ENCODE measurements at places on chromosomes 7 and 10. TPM values are rescaled to one million over a fixed set of nuclear protein-coding genes. Genes with fewer than 3 reads are reported as not detected.

KCNMA1 gene
- total RNA-seq: 3.7 TPM

GRCh38 chr7:111324228-111324627 is 233.3 kb downstream of the LRRN3 start:
- DNase-seq: no peak

TSPAN13 gene
- 41.2 TPM for total RNA-seq

- peak; percentile 84 for DNase-seq
Observed at GRCh38 chr10:119750391-119751230, 24.8 kb downstream of the INPP5F start.

DNA sequence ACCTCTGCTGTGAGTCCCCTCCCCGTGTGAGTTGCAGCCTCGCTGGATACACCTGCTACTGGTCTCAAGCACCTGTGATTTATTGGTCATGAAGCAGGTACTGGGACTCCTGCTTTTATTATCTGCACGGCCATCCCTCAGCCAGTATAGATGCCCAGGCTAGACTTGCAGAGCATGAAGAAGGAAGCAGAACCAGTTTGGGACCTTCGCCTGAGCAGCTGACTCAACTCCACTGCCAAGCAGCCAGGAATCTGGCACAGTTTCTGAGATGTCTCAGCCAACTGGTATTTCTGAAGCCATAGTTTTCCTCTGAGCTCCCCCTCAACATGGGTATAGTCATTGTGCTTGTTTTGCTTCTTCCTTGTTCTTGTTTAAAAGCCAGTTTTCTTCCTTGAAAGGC is 28.0 kb upstream of the SLC39A12 start:
- DNase-seq: no peak

GRCh38 chr7:39240864-39241263 is 263.2 kb downstream of the POU6F2 start:
- DNase-seq: no peak

DNA sequence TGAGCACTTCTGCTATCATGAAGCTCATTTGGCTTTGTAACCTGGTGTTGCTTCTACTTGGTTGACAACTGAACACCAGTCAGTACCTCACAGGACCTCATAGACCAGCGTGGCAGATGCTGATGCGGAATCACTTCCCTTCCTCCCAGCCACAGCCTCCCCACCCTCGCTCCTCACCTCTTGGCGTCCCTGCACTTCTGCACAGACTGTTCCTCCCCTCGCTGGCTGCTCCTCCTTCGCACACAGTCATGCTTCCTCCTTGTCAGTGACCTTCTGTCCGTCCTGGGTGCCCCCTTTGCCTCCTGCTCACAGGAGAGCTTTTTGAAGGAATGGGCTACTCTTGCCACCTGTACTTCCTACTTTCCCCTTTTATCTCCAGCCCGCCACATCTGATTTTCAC is 61.4 kb upstream of the CTBP2 start:
- DNase-seq: no peak

GRCh38 chr7:34309116-34309515 is 348.9 kb upstream of the NPSR1 start:
- no peak for DNase-seq

CADPS2 gene
- total RNA-seq: 13.2 TPM

GRCh38 chr10:125149036-125149679 is 11.2 kb downstream of the CTBP2 start:
- no peak for DNase-seq

DNA sequence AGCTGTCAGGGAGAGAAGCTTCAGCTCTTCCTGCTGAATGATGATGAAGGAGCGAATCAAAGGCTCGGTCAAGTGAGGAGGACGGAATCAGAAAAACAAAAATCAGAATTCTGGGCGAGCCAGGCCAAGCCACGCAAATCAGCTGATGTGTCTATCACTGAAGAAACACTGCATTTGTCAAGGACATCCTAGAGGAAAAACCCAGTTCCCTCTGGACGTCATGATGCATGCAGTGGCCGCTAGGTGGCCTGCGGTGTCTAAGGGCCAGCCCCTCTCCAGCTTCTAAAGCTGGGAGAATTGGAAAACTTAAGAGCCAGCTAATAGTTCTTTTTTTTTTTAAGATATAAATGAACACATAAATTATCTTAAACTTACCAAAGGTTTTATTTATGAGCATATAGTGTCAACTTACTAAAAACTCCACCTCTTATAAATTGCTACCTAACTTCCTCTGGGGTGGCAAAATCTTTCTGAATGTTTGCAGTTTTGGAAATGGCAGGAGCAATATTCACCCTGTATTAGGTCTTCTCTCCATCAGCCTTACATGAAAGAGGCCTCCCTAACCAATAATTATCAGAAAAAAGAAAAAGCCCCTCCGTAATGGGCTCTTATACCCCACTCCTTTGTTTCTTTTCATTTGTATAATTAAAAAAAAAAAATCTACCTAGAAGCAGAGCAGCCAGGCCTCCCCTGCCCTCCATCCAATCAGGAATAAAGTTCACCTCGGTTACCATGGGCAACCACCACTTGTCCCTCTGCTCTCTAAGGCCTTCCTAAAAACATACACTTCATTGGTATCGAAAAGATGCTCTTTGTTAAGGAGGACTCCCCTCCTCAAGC is 186.8 kb downstream of the USP6NL start:
- DNase-seq: peak; percentile 79

DNA sequence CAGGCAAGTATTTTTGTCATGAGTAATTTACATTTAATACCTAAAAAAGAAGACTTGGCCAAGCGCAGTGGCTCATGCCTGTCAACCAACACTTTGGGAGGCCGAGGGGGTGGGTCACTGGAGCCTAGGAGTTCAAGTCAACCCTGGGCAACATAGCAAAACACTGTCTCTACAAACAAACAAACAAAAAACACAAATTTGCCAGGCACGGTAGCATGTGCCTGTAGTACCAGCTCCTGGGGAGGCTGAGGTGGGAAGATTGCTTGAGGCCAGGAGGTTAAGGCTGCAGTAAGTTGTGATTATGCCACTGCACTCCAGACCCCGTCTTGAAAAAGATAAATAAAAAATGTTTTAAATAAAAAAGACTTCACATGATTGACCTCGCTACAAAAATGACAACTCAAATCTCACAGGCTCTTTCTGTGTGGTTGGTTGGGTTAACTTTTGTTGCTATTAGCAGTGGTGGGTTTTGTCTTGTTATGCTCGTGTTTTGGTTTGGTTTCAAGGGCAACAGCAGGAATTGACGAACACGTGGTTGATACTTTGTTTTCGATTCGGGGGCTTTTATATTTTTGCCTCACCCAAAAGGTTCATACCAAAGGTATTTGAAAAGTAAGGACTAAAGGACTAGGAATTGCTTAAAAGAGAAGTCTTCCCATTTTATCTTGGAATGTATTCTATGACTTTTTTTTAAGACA is 227.2 kb upstream of the MKLN1 start:
- no peak for DNase-seq

- DNase-seq: no peak
Observed at GRCh38 chr10:11140963-11141362, 123.3 kb downstream of the CELF2 start.

SPACDR gene
- 0.71 TPM for total RNA-seq

DNA sequence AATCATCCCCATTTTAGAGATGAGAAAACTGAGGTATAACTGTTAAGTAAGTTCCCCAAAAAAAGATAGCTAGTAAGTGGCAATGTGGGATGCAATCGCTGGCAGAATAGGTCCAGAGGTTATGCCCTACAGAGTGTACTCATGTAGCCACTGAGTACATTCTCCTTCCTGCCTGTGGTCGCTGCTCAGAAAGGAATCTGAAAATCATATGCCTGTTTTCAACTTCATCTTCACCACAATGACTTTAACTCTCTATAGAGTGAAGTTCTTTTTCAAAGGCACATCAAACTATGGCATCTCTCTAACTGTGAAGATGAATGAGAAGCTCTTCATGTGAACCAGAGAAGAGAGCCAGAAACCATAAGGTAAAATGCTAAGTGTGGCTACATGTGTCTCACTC is 162.2 kb upstream of the SLC25A13 start:
- DNase-seq: no peak

- DNase-seq: peak; percentile 37
Observed at GRCh38 chr10:93992400-93993030, 1.2 kb upstream of the PLCE1 start.

DNA sequence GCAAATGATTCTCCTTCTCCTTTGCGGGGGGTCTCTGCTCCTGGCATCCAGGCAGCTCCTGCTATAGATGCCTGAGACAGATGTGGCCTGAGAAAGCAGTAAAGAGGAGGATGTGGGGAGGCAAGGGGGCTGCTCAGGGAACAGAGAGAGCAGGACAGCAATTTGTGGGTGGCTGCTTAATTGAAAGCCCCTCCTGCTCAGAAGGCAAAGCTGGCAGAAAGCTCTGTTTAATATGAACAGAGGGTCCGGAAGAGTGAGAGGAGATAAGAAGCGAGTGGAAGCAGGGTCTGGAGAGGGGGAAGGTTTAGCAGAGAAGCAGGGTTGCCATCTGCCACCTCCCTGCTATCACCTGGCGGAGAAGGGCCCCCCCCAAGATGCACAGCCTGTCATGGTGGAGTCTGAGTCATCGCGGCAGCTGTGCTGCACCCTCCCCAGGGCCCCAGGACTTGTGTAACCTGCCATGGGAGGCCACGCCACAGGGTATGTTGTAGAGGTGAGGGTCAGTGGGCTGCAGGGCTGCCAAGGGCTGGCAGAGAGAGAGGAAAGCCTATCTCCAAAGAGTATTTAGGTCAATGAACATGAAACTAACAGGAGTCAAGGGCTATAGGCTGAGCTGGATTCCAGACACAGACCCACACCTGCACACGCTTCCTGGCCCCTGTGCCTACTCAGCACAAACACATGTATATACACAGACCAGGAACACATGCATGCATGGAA is 1109.8 kb upstream of the AUTS2 start:
- no peak for DNase-seq

- no peak for DNase-seq
Observed at GRCh38 chr7:42478717-42479116, 241.7 kb upstream of the GLI3 start.

GRCh38 chr10:110420401-110421193 is 77.1 kb upstream of the DUSP5 start:
- no peak for DNase-seq

CUBN gene
- total RNA-seq: 1.5 TPM

DNA sequence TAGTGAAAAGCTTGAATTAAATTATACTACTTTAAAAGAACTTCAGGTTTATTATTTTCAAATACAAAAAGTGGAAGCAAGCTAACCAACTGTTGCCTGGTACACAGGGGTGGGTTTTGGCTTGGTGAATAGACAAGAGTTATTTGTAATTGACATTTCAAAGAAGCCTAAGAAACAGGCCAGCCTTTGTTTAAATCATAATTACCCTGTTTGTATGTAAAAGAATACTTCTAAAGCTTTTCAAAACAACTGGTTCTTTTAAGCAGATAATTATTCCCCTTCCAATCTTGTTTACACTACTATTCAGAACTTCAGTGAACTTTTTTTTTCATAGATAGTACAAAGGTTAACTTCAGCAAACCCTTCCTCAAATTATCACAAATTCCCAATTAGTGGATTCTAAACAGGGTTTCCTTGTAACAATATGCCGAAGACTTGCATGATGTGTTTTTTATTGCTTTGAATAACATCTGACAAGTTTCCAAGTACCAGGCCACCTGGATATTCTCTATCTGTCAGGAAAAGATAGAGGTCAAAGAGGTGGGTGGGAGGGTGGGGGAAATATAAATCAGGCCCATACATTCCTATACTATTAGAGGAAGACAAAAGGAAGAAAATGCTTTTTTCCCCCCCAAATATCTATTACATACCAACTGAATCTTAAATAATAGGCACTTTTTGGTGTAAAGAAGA is 20.4 kb downstream of the SSMEM1 start:
- DNase-seq: peak; percentile 9

GOLGA7B gene
- 0.09 TPM for total RNA-seq

GRCh38 chr10:79382491-79382941 is 35.2 kb downstream of the PPIF start:
- DNase-seq: no peak

DNA sequence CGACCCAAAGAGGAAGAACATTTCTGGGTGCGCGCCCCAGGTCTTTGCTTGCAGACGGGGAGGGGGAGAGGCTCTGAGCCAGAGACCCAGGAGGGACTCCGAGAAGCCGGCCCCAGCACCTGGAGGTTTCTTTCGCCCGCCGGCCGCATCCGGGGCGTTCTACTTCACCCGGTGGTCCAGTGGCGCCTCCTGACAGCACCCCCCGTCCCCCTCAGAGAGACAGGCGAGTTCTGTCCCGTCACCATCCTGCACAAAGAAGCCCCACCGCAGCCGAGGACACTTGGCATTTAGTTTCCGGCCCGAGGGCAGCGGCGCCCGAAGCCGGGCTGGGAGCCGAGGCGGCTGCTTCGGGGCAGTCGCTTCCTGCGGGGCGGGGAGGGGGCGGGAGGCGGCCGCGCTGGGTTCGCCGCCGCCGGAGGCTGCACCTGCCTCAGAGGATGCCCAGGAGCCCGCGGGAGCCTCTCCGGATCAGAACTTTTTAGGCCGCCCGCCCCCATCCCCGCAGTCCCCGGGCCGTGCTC is at the start of gene TMEM178B:
Gene TMEM178B, plus strand, starts transcription at position 424 of the 521 bp plus-strand sequence.
- DNase-seq: peak; percentile 63

- no peak for DNase-seq
Observed at GRCh38 chr10:76735866-76736265, 901.7 kb downstream of the KCNMA1 start.

TMEM196 gene
- not detected for total RNA-seq

CALD1 gene
- total RNA-seq: 90.2 TPM

- no peak for DNase-seq
Observed at GRCh38 chr10:131618587-131619267, 282.1 kb upstream of the PPP2R2D start.

- DNase-seq: peak; percentile 42
Observed at GRCh38 chr7:128010391-128011127, 20.7 kb downstream of the LRRC4 start.

GRCh38 chr10:13072339-13072738 is 27.6 kb upstream of the OPTN start:
- no peak for DNase-seq

TWIST1 gene
- total RNA-seq: not detected

NKX2-3 gene
- total RNA-seq: not detected

DNA sequence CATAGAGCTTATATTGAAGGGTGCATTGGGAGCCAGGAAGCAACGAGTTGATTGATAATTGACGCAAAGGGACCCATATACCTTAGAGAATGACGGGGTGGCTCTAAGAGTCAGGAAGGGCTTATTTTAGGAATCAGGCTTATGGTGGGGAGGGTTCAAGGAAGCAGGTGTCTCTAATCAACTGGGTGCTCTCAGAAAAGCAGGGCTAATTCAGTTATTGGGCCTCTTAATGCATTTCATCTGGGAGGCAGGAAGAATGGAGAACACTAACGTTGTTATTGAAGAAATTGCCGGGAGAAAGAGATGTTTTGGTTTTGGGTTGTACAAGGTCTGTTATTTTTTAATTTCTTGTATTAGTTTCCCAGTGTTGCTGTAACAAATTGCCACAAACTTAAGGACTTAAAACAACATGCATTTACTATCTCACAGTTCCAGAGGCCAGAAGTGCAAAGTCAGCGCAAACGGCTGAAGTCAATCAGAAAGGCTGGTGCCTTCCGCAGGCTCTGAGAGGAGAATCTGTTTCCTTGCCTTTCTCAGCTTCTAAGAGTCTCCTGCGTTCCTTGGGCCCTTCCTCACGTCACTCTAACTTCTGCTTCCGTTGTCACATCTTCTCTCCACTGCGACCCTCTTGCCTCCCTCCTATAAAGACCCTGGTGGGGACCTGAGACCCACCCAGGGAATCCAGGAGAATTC is 328.4 kb upstream of the C7orf33 start:
- DNase-seq: peak; percentile 6
